ENCODE measurements at places on chromosomes 13 and 19.

GRCh38 chr19:4559569-4559968 lies at the start of gene SEMA6B:
Gene SEMA6B, minus strand, starts transcription at chr19:4559684. Its CDS starts 1,227 bp downstream, at chr19:4558457.
- no peak for DNase-seq

DNA sequence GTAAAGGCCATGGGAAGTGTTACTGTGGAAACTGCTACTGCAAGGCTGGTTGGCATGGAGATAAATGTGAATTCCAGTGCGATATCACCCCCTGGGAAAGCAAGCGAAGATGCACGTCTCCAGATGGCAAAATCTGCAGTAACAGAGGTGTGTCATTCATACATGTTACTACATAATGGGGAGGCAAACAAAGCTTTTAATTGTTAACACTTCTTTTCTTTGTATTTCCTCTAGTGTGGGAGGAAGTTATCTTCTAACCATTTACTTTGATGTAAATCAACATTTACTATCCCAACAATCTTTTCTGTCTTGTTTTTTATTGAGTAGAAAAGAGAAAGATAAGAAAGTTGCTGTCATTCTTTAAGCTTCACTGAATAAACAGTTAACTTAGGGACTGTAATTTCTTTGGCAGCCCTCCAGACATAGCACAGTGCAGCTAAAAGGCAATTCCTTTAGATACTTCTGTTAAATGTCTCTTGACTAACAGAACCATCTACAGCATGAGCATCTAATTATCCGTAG lies 126.9 kb downstream of the ITGBL1 start:
- peak; percentile 53 for DNase-seq

GRCh38 chr19:18417250-18418028 lies 1.8 kb upstream of the SSBP4 start:
- peak; percentile 70 for DNase-seq

DNA sequence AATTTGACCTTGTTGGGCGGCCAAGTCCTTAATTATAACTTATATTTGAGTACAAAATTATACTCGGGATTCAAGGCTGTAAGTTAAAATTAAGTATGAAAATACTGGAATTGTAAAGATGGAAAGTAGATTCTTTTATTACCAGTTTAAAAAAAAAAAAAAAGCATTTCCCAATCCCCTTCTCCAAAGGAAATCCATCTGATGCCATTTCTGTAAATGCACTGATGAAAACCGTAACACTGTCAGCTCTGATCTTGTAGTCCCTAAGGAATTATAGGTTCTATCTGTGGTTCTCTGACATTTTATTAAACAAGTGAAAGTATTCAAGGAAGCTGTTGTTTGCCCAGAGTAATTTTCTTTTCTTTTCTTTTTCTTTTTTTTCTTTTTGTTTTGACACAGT lies 41.6 kb upstream of the HNRNPA1L2 start:
- no peak for DNase-seq

DNA sequence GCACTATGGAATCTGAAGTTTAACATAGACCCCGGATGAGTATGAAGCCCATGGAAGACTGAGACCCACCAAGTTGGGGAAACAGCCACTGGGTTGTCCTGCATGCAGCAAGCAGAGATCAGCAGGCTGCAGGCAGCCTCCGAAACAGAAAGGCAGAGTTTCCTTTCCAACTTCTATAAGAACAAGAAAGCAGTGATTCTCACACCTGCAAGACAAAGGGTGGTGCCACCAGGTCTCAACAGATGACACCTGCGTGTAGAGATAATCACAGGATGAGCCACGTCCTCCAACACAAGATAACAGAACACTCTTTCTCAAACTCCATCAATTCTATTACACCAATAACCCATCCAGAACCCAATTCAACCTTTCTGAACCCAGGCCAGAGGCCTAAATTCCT lies 457.9 kb downstream of the FOXO1 start:
- DNase-seq, result no peak

DNA sequence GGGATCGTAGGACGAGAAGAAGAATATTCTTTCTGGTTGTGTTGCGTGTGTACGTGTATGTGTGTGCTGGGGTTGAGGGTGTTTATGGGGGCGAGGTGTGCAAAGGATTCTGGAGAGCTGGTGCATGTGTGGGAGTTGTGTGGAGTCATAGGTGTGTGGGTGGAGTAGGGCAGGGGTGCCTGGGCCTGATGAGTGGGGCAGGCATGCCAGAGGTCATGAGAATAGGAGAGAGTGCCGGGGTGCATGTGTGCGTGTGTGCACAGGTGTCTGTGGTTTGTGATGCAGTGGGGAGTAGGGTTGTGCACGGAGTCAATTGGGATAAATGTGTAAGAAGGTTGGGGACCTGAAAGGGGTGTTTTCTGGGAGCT lies 649 bp downstream of the TMEM91 start:
- DNase-seq, result no peak

DNA sequence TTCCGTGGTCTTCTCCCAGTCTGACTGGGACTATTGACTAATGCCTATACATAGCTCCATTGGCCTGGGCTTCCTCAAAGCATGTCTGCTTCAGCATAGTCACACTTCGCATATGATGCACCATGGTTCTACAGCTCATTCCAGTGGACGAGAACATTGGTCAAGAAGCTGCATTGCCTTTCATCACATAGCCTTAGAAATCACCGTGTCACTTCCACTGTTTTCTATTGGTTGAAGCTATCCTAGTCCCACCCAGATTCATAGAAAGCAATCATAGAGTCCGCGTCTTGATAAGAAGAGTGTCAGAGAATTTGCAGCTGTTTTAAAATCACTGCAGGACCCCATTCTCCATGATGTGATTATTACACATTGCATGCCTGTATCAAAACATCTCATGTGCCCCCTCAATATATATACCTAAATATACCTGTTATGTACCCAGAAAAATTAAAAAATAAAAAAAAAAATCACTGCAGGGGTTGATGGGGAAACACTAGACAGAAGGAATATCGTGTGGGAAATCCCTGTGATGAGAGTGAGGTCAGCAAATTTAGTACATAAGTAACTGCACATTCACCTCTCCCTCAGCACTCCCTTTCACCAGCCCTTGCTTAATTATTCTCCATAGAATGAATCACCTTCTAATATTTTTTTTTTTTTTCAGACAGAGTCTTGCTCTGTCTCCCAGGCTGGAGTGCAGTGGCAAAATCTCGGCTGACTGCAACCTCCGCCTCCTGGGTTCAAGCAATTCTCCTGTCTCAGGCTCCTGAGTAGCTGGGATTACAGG lies 2.2 kb upstream of the ARHGAP33 start:
- peak; percentile 89 for DNase-seq

DNA sequence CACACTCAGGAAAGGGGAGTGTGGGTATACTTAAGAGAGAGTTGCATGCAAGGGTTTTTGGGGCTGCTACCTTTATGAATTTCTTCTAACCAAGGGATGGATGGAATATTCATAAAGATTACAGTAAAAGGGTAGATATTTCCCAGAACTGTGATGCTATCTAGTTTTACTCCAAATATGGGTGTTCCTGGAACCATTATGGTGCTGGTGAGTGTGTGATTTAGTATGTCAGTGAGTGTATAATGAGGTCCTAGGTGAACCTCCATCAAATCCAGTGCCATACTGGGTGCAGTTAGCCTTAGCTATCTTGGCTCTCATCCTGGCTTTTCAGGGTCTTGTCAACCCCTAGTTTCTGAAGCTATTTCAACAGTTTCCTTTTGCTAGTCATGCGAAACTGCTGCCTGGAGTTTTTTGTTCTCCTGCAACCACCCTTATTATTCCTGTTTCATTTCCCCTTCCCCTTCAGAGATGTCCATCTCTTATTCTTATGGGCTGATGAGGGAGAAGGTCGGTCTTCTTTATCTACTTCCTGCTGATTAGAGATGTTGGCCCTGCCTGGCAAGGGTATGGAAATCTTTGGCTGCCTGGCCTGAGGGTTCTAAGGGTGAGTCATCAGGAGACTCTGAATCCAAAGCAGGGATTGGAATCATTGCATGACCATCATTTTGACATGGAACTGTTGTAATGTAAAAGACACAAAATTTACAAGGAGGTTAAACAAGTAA lies 202.3 kb downstream of the NBEA start:
- peak; percentile 4 for DNase-seq

Measured in kidney tubule cell (primary cell).